ENCODE measurements at places on chromosomes 5 and 9.

DNA sequence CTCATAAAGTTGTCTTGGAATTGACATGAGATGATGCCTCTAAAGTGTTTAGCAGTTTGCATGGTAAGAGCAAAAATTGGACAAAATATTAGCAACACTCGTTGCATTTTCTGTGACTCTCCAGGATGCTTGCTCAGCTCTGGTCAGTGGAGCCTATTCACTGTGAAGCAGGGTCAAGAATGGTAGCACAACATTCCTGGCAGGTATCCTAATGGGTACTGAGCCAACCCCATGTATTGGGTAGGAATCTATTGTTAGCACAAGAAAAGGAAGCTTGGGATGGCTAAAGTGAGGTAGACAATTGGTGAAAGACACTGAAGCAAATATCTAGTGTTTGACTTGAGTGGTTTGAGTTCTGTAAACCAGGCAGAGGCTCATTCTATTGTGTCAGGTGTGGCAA, 10.4 kb upstream of the ACTBL2 start:
- DNase-seq: no peak

GRCh38 chr5:6837519-6838110, 124.4 kb downstream of the TENT4A start:
- no peak for DNase-seq

DNA sequence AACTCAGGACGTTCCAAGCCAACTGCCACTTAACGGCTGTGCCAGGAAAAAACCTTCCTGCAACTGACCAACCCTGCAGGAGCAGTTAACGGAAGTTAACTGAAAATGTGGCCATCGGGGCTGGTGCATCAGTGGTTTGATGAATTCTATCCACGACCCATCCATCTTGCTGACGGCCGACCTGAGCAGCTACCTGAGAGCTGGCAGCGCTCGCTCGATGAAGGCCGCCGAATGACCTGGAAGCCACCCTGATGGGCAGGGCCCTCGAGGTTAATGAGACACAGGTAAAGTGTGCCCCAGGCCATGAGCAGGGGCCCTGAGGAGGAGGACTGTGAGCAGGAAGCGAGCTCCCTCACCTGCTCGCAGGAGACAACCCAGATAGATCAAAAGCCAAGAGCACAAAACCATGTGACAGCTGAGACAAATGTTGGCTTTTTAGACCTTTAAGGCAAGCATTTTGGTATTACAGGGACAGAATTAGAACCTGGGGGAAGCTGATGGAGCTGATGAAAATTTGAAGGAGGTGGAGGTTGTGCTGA, 35.3 kb upstream of the FLT4 start:
- no peak for DNase-seq

DNA sequence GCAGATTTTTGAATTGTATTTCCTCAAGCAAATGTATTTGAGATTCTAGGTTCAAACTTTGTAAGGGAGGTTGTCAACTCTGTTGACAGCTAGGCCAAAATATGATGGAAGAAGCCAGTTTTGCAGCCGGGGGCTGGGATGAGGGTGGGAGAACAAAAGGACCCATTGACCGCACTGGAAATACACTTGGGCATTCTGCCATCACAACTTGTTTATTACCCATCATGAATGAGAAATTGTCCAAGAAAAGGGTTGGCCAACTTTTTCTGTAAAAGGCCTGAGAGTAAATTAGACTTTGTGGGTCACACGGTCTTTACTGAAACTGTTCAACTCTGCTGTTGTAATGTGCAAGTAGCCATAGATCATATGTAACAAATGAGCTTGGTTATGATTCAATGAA, 221.3 kb upstream of the KLF9 start:
- no peak for DNase-seq

GRCh38 chr5:38555354-38556087, 925 bp downstream of the LIFR start:
- DNase-seq: no peak

DNA sequence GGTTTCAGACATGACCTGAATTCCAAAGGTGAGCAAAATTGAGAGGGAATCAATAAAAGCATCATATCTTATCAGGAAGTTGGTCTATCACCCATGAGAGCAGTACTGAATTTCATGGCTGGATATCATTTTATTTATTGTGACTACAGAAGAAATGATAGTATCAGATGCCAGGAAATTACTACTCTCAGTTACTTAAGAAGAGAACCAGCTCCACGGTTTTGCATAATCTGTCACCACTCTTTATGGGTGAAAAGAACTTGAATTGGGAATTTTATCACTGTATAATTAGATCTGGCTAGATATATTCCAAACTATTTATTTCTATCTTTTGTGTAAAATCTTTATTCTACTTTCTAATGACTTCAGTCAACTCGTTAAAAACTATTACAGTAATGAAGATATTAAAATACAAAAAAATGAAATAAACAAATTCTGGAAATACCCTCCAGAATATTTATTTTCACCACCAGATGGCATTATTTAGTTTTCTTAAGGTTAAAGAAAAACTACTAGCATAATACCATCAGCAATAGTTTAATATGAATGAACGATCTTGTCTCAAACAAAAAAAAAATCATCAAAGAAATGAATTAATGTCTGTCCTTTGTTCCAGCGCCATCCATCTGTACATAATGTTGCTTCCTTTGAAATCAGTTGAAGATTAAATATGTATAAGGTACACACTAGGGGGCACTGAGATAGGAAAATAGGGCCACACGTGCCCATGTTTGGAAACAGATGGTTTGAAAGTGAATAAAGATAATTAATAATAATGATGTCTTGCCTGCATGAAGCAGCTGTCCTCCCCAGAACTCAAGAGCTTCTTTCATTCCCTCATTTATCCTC, 84.7 kb upstream of the SLCO6A1 start:
- no peak for DNase-seq

DNA sequence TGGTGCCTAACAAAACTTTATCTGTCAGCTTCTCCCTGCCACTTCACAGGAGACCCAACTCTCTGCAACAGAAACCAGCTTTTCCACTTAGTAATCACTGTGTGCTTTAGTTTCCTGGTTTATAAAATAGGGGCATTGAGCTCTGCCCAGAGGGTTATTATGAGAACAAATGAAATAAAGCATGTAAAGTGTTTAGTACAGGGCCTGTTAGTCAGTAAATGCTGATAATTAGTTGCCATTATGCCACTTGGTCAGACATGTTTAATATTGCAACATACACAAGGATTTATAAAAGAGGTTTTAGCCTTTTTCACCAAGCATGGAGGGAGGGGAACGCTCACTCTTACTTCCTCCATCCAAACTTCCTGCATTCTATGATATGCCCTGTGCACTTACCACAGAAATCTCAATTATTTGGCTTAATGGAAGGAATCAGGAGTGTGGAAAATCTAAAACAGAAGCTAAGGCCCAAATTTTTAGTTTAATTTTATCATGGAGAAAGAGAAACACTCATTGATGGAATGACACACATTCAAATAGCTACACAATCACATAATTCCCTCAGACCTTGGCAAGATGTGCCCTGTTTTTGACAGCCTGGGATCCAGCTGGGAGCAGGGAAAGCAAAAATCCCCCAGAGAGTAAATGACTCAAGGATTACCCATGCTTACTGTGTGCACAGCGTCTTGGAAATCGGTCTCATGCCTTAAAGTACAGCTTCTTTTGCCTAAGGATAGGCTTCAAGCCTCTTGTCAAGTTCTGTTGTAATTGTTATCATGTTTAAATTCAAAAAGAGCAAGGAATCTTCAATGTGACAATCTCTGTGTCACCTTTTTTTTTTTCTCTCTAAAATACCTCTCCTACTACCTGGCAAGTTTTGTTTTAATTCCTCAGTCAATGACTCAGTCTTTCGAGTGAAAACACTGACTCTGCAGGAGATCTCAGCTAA, 34.0 kb downstream of the ZNF474 start:
- DNase-seq: no peak

DNA sequence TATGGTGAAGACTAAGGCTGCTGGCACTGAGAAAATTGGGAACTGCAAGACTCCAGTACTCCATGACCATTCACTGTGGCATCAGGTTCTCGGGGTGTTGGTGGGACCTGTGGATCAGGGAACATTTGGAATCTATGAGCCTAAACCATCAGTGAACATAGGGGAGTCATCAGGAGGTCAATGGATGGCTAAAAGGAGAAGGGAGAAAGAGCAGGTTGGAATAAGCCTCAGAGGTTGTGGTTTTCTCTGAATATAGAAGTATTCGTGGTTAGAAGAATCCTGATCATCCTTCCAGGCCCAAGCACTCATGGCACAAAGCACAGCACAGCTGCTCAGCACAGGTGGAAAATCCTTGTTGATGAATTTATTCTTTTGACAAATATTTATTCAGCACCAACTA, 156.6 kb downstream of the SEMA6A start:
- no peak for DNase-seq

Data from CD4-positive, alpha-beta T cell treated with Interferon gamma for 1 hour (primary cell).